Thymus (tissue), 14 donors: ENCODE measurements at places on chromosomes 12 and 14.
A peak's percentile ranks its signal among the peaks of the same experiment; 100 is the strongest.

- no peak overlapping the region for H3K27ac ChIP-seq
- H3K4me1 ChIP-seq, result no peaks in the 10 kb centered on the region
- H3K27me3 ChIP-seq, result no peaks in the 10 kb centered on the region
- H3K4me3 ChIP-seq, result no peak overlapping the region
- DNase-seq, result no peak
These were observed 314.5 kb upstream of the GARIN6 start for GRCh38 chr12:99332936-99333591.

DNA sequence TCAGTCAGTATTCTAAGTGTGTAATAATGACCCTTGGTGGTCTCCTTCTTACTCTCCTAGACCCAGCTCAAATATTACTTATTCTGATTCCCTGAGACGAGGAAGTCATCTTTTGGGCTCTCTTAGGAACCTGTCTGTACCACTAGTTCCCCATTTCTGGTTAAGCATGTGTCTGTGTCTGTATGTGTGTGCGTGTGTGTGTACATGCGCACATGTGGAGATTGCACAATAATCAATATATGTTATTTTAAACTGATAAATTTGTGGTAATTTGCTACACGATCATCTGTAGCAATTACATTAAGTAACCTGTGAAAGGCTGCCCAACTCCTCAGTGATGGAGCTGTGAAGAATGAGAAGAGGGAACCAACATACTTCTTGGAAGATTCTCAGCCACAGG, 132.2 kb downstream of the ASCL4 start:
- H3K4me1 ChIP-seq, result no peaks in the 10 kb centered on the region
- H3K27ac ChIP-seq, result no peak overlapping the region
- peaks cover 38% of the 10 kb centered on the region for H3K27me3 ChIP-seq
- H3K36me3 ChIP-seq, result no peaks in the 10 kb centered on the region
- H3K4me3 ChIP-seq, result no peak overlapping the region
- DNase-seq, result no peak

DNA sequence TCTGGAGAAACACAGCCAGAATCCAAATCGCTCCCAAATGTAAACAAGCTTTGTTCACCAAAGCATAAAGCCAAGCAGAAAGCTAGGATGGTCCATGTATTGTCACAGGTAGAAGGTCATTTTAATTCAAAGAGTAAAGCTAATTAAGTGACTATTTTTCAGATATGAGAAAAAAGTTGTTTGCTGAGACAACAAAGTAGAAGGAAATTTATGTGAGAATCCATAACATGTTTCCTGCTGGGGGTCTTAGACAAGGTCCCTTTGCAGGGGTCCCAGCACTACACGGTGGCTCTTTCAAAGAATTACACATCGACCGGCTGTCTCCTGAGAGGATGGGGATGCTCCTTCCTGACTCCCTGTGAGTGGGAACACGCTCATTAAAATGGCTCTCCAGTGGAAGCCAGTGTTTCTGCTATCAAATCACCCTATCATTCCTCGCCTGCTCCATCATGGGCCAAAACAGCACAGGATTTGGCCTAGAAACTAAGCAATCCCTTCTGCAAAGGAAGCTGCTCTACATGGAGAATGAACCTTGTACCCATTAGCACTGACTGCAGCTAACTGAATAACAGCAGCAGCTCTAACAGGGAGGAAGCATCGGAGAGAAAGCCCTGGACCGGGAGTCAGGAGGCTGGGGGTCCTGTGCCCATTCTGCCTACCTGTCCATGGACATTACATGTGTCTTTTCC, 175.3 kb downstream of the STXBP6 start:
- H3K27ac ChIP-seq, result no peak overlapping the region
- no peaks in the 10 kb centered on the region for H3K27me3 ChIP-seq
- DNase-seq, result no peak
- no peaks in the 10 kb centered on the region for H3K36me3 ChIP-seq

DNA sequence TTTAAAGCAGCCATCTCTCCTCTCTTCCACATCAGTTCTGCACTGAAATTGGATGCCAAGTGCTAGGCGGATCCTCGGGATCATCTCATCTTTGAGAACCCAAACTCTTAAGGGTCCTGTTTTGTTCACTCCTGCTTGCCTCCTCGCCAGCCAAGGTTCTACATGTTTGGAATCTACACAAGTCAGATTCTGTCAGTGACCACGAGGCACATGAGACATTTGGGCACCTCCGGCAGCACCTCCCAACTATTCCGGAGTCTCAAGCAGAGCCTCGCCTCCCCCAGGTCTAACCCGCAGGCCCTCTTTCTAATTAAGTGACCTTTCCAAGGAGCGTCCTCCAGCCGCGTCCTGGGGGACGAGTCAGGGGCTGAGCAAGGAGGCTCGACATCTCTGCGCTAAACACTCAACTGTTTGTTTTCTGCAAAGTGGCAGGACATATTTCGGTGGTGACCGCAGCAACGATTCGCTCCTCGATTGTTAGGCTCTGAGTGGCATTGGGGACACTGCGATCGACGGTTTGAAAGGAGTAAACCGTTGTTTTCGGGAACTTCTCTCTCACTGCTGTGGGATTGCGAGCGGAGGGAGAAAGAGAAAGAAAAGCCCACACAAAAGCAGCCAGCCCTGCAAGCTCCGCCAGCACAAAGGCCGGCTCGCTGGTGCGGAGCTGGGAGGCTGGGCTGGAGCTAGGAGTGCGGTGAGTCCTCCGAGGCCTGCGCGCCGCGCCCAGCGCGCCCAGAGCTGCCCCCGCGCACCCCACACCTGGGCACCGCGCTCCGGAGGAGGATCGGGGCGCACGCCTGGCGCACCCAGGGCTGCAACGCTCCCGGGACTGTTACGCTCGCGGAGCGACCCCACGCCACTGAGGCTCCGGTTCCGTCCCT, 640 bp downstream of the ARMH4 start:
- H3K36me3 ChIP-seq, result no peaks in the 10 kb centered on the region
- H3K4me3 ChIP-seq, result peak overlapping the region; percentile 69
- no peak overlapping the region for H3K27ac ChIP-seq
- peaks cover 10% of the 10 kb centered on the region for H3K4me1 ChIP-seq
- DNase-seq, result no peak

DNA sequence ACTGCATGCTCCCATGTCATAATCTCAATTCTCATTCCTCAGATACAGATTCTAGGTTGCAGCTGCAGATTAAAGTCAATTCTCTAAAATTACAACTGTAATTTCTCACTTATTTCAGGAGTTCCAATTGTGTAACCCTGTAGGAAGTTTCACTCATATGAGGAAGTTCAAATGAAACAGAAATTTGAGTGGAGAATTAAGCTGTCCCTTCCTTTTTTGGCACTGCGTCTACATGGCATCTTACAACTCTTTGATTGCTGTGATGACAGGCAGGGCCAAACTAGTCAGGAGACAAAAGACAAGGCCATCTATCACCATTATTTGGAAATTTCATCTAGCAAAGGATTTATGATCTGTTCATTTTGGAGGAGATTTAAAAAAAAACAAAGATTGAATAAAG, 13.3 kb upstream of the GRIP1 start:
- H3K36me3 ChIP-seq, result no peaks in the 10 kb centered on the region
- no peaks in the 10 kb centered on the region for H3K27me3 ChIP-seq
- no peak overlapping the region for H3K27ac ChIP-seq
- no peak overlapping the region for H3K4me3 ChIP-seq
- no peaks in the 10 kb centered on the region for H3K4me1 ChIP-seq

GRCh38 chr12:19916196-19916753, 452.1 kb upstream of the PDE3A start:
- H3K27ac ChIP-seq, result no peak overlapping the region
- no peak overlapping the region for H3K4me3 ChIP-seq
- no peaks in the 10 kb centered on the region for H3K4me1 ChIP-seq
- DNase-seq, result no peak
- H3K36me3 ChIP-seq, result no peaks in the 10 kb centered on the region

DNA sequence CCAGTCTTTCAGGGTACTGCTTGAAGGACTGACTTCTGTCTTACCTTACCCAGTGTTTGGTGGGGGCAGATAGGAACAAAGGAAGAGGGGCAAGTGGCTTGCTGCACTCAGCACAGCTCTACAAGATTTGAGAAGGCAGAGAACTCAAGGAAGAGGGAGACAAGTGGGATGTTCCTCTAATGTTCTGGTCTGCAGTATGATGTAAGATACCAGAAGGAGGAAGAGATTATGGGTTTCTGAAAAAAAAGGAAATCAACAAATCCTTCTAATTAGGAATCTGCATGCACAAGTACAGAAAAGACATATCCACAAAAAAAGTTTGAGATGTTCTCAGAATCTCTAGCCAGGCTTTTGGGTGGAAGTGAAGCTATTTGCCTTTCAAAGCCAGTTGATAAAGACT, 37.1 kb downstream of the USP15 start:
- DNase-seq, result no peak
- H3K36me3 ChIP-seq, result peaks cover 39% of the 10 kb centered on the region
- no peak overlapping the region for H3K4me3 ChIP-seq
- no peaks in the 10 kb centered on the region for H3K27me3 ChIP-seq
- no peaks in the 10 kb centered on the region for H3K4me1 ChIP-seq

DNA sequence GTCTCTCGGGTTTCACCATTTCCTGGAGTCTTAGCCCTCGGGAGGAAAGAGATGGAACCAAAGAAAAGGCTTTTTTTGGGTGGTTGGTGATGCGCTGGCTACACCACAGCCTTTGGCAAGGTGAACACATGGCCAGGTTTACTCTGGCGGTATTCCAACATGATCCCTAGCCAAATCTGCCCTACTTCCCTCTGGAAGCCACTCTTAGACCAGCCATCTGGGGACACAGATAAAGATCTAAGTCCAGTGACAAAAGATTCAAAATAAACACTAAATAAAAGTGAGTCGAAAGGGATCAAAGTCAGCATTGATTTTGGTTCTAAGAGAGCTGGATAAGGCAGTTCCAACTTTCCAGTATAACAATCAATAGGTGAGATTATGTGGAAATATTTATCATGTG, 694.5 kb downstream of the VRK1 start:
- H3K4me1 ChIP-seq, result peaks cover 8% of the 10 kb centered on the region
- H3K4me3 ChIP-seq, result no peak overlapping the region
- H3K27ac ChIP-seq, result no peak overlapping the region
- no peaks in the 10 kb centered on the region for H3K27me3 ChIP-seq
- H3K36me3 ChIP-seq, result no peaks in the 10 kb centered on the region

- no peak overlapping the region for H3K27ac ChIP-seq
- no peaks in the 10 kb centered on the region for H3K4me1 ChIP-seq
- H3K27me3 ChIP-seq, result no peaks in the 10 kb centered on the region
- no peaks in the 10 kb centered on the region for H3K36me3 ChIP-seq
- DNase-seq, result no peak
These were observed 493.2 kb upstream of the GARIN6 start for GRCh38 chr12:99154216-99154982.

DNA sequence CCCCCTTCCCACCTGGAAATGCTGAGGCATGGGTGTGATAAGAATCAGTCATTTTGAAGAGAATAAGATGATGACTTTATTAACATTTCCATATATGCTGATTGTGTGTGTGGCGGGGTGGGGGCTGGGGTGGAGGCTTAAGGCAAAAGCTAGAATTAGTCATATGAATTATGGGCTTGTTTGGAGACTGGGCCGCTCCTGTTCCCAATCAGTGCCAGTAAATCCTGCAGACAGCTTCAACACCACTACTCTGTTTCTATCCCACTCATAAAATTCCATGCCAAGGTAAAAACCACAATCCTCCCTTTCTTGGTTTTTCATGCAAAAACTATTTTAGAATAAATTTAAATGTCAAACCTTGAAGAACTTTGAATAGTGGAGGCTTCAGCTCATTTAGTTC, 29.9 kb upstream of the SLC38A2 start:
- no peak overlapping the region for H3K27ac ChIP-seq
- H3K4me3 ChIP-seq, result no peak overlapping the region
- DNase-seq, result no peak
- no peaks in the 10 kb centered on the region for H3K36me3 ChIP-seq
- peaks cover 35% of the 10 kb centered on the region for H3K4me1 ChIP-seq
- H3K27me3 ChIP-seq, result no peaks in the 10 kb centered on the region

- no peaks in the 10 kb centered on the region for H3K4me1 ChIP-seq
- H3K27ac ChIP-seq, result peak within 1 kb of the TSS; percentile 36
- H3K4me3 ChIP-seq, result peak within 1 kb of the TSS; percentile 81
- H3K36me3 ChIP-seq, result no peaks in the 10 kb centered on the region
- peaks cover 27% of the 10 kb centered on the region for H3K27me3 ChIP-seq
These were observed at the start of gene DENND5B for GRCh38 chr12:31590642-31591379. Gene DENND5B (minus strand): TSS chr12:31591136. CDS start chr12:31590832, 304 bp downstream.

- no peak for DNase-seq
- no peaks in the 10 kb centered on the region for H3K4me1 ChIP-seq
- H3K27ac ChIP-seq, result no peak overlapping the region
- H3K4me3 ChIP-seq, result no peak overlapping the region
These were observed 57.0 kb upstream of the GPHB5 start for GRCh38 chr14:63375769-63376168.

DNA sequence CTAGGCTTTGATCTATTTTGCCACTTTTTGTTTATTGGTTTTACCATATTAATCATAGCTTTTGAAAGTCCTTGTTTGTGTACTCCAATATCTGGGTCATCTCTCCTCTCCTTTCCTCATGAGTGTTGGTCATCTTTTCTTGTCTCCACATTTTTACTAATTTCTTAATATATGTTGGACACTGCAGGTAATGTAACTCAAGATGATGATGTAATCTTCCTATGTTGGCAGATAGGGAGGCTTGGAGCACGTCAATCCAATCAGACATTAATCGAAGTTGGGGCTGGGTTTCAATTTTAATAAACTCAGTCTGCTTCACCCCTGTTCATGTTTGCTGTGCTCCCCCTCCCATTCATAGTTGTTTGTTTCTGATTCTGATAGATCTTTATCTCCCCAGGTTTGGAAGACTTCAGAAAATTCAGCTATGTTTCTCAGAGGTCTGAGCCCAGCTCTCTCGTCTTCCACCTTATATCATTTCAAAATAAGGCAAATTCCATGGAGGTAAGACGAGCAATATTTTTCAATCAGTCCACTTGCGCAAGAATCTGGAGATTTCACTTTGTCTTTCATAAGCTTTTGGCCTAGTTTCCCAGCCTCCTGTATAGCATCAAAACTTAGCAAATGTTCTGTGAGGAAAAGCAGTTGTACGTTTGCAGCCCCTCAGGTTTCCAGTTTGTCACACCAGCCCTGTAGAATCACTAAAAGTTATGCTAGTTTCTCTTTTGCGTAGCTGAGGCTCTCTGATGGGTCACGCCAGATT, 504.1 kb downstream of the TMTC2 start:
- H3K4me3 ChIP-seq, result no peak overlapping the region
- H3K27ac ChIP-seq, result no peak overlapping the region
- H3K36me3 ChIP-seq, result no peaks in the 10 kb centered on the region

DNA sequence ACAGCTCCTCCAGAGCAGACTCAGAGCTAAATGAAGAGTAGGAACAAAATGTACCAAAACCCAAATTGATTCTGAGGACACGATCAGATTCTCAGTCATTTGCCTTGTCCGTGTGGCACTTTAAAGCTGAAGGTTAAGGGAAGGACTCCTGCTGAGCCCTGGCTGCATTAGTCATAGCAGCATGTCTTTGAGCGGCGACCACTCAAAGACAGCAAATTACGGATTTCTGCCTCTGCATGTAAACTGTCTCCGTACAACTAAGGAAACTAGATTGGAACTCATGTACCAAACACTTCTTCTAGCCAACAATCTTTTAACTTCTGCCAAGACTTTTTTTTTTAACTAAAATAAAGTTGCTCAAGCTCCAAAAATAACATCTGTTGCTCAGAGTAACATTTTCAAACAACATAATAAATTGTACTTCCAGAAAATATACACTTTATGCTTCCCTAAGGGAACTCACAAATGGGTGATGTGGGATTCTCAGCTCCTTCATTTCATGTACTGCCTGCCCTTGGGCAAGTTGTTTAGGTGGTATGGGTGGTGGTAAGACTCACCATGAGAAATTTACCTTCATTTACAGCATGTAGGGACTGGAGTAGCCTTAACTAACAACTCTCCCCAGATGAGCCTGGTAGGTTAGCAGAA, 56.1 kb downstream of the RERG start:
- H3K27me3 ChIP-seq, result no peaks in the 10 kb centered on the region
- no peak overlapping the region for H3K4me3 ChIP-seq
- no peak for DNase-seq
- H3K27ac ChIP-seq, result no peak overlapping the region
